Lung (tissue), 17 donors: ENCODE measurements at places on chromosomes 12 and 14. TPM values are rescaled to one million over a fixed set of nuclear protein-coding genes. Genes with fewer than 3 reads are reported as not detected.

Gene KRT74
- not detected for polyA plus RNA-seq

Gene PZP
- polyA plus RNA-seq: 0.61 TPM

Gene MYF5
- polyA plus RNA-seq: not detected

Gene RNASE3
- 2.5 TPM for polyA plus RNA-seq

Gene SYNE3
- 3.7 TPM for polyA plus RNA-seq

Gene DHRS4L2
- 30.4 TPM for polyA plus RNA-seq

Gene FGF6
- not detected for polyA plus RNA-seq

Gene WNT5B
- polyA plus RNA-seq: 3.6 TPM

Gene CNTN1
- 0.47 TPM for polyA plus RNA-seq

- DNase-seq: no peak
- H3K27me3 ChIP-seq: no peaks in the 10 kb centered on the region
- no peak overlapping the region for H3K27ac ChIP-seq
- peaks cover 13% of the 10 kb centered on the region for H3K4me1 ChIP-seq
These were observed 33.9 kb downstream of the NUMB start for GRCh38 chr14:73424453-73424852.

- no peaks in the 10 kb centered on the region for H3K4me1 ChIP-seq
- no peak overlapping the region for H3K4me3 ChIP-seq
- H3K27me3 ChIP-seq: no peaks in the 10 kb centered on the region
- H3K36me3 ChIP-seq: no peaks in the 10 kb centered on the region
- H3K27ac ChIP-seq: no peak overlapping the region
- DNase-seq: no peak
These were observed 35.3 kb downstream of the CAPS2 start for GRCh38 chr12:75294797-75295196.

- DNase-seq: no peak
- H3K27me3 ChIP-seq: no peaks in the 10 kb centered on the region
- no peak overlapping the region for H3K4me3 ChIP-seq
- H3K27ac ChIP-seq: no peak overlapping the region
- H3K4me1 ChIP-seq: no peaks in the 10 kb centered on the region
- H3K36me3 ChIP-seq: no peaks in the 10 kb centered on the region
These were observed 47.4 kb downstream of the ARL6IP4 start for GRCh38 chr12:123027726-123028445.

- H3K4me3 ChIP-seq: peak overlapping the region; percentile 20
- H3K4me1 ChIP-seq: peaks cover 25% of the 10 kb centered on the region
- H3K27me3 ChIP-seq: no peaks in the 10 kb centered on the region
- peak overlapping the region; percentile 99 for H3K27ac ChIP-seq
These were observed 4.7 kb downstream of the TNFRSF1A start for GRCh38 chr12:6336889-6337853.

DNA sequence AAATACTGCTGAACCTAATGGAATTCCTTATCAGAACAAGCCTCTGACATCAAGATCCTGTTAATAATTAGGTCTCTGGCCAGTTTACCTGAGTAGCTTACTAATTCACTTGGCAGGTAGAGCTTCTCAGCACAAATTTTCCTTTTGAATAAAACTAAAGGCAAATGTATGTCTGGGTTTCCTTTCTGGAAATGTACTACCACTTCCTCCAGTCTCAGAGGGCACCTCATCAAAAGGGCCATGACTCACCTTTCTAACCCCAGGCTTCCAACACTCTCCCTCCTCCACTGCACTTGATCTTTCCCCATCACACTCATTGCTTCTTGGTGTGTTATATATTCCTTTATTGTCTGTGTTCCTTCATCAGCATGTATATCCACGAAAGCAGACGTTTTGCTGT is 90.5 kb downstream of the SLC2A13 start:
- DNase-seq: no peak
- no peaks in the 10 kb centered on the region for H3K27me3 ChIP-seq
- no peaks in the 10 kb centered on the region for H3K36me3 ChIP-seq
- peaks cover 8% of the 10 kb centered on the region for H3K4me1 ChIP-seq

DNA sequence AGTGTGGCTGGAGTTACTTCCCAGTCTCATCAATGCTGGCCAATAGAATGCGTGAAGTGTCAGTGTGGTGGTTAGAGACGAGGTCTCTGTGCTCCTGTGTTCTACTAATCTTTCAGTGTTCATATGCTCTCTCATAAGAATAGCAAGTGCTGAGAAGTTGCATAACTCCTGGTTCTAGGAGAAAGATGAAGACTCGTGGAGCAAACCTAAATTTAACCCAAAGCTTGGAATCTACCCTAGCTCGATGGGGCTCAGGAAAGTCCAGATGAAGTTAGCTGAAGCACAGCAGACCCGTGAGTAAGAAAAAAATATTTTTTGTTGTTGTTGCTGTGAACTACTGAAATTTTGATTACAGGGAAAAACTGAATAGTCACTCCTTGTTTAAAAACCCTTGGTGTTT is 412.6 kb downstream of the APAF1 start:
- H3K36me3 ChIP-seq: no peaks in the 10 kb centered on the region
- H3K27ac ChIP-seq: no peak overlapping the region
- H3K4me3 ChIP-seq: no peak overlapping the region
- DNase-seq: no peak
- no peaks in the 10 kb centered on the region for H3K27me3 ChIP-seq

DNA sequence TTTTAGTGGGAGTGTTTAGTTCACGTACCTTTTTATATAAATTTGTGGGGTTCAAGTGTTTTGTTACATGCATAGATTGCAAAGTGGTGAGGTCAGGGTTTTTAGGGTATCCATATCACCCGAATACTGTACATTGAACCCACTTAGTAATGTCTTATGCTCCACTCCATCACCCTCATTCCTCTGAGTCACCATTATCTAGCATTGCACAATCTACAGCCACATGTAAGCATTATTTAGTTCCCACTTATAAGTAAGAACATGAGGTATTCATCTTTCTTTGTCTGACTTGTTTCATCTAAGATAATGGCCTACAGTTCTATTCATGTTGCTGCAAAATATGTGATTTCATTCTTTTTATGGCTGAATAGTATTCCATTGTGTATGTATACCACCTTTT is 583.7 kb upstream of the LRFN5 start:
- H3K36me3 ChIP-seq: no peaks in the 10 kb centered on the region
- H3K27ac ChIP-seq: no peak overlapping the region
- no peaks in the 10 kb centered on the region for H3K4me1 ChIP-seq
- no peak overlapping the region for H3K4me3 ChIP-seq

DNA sequence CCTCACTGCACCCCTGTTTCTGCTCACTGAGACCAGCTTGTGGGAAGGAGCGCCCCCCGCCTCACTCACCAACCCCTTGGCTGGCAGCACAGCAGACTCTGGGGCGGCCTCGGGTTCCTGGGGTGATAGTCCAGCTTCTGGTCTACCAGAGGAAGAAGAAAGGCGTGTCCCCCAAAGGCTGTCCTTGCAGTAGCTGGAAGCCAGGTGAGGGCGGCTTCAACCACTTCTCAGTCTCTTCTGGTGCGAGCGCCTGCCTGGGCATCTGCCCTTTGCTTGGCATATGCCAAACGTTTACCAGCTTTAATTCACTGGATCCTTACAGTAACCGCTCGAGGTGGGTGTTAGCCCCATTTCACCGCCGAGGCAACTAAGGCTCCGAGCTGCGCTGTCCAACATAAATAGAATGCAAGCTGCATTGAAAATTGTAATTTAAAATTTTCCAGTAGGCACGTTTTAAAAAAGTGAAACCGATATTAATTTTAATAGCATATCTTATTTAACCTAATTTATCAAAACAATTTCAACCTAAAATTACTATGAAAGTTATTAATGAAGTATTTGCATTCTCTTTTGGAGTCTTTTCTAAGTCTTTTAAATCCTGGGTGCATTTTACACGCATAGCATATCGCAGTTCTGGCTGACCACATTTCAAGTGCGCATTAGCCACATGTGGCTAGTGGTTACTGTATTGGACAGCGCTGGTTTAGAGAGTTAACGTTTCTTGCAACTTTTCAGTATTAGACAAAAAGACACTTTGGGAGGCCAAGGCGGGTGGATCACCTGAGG is 872 bp downstream of the FAM177A1 start:
- no peak for DNase-seq
- no peaks in the 10 kb centered on the region for H3K36me3 ChIP-seq

- H3K4me3 ChIP-seq: no peak overlapping the region
- peak; percentile 69 for DNase-seq
- no peak overlapping the region for H3K27ac ChIP-seq
- peaks cover 4% of the 10 kb centered on the region for H3K4me1 ChIP-seq
- H3K36me3 ChIP-seq: no peaks in the 10 kb centered on the region
These were observed 170.6 kb downstream of the OTOGL start for GRCh38 chr12:80269803-80270552.

- H3K4me1 ChIP-seq: no peaks in the 10 kb centered on the region
- no peaks in the 10 kb centered on the region for H3K27me3 ChIP-seq
- H3K4me3 ChIP-seq: no peak overlapping the region
- H3K36me3 ChIP-seq: no peaks in the 10 kb centered on the region
- no peak overlapping the region for H3K27ac ChIP-seq
These were observed 17.8 kb upstream of the RPS6KA5 start for GRCh38 chr14:91078095-91078737.

GRCh38 chr12:25675808-25676207 is 122.7 kb upstream of the LMNTD1 start:
- peaks cover 3% of the 10 kb centered on the region for H3K4me1 ChIP-seq
- peak; percentile 23 for DNase-seq
- H3K4me3 ChIP-seq: no peak overlapping the region
- no peaks in the 10 kb centered on the region for H3K27me3 ChIP-seq
- no peaks in the 10 kb centered on the region for H3K36me3 ChIP-seq

GRCh38 chr12:10900530-10900929 is 8.8 kb downstream of the TAS2R13 start:
- no peaks in the 10 kb centered on the region for H3K27me3 ChIP-seq
- no peaks in the 10 kb centered on the region for H3K4me1 ChIP-seq
- no peaks in the 10 kb centered on the region for H3K36me3 ChIP-seq
- no peak overlapping the region for H3K4me3 ChIP-seq
- no peak for DNase-seq

- no peak overlapping the region for H3K4me3 ChIP-seq
- no peak for DNase-seq
- H3K27ac ChIP-seq: no peak overlapping the region
- peaks cover 7% of the 10 kb centered on the region for H3K36me3 ChIP-seq
- H3K4me1 ChIP-seq: no peaks in the 10 kb centered on the region
These were observed 20.0 kb downstream of the PYGL start for GRCh38 chr14:50924236-50924635.
